ENCODE measurements at places on chromosomes 5 and 9. TPM values are rescaled to one million over a fixed set of nuclear protein-coding genes. Genes with fewer than 3 reads are reported as not detected.

The ISOC1 gene
- 24.1 TPM for total RNA-seq

GRCh38 chr5:1429066-1429465 is 16.2 kb downstream of the SLC6A3 start:
- DNase-seq: no peak

DNA sequence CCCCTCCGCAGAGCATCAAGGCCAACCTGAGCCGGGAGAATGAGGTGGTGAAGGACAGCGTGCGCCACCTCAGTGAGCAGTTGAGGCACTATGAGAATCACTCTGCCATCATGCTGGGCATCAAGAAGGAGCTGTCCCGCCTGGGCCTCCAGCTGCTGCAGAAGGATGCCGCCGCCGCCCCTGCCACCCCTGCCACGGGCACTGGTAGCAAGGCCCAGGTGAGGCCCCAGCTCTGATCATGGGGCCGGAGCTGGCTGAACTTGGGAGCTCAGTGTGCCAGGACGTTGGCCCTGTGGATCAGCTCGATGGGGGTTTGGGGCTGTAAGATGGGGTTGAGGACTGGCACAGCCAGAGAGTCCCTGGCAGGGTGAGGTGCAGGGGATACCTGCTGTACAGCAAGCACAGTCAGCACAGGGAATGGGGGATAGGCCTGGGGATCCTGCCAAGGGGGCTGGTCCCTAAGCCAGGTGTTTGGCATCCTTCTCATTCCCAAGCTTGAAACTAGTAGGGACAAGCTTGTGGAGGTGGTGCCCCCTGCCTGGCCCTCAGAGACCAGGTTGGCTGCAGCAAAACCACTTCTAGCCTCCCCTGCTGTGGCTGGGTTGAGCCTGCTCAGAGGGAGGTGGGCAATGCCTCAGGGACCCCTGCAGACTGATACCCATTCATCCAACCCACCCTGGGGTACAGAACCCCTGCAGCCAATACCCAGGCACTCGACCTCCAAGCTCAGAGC is 22.5 kb downstream of the OLFML2A start:
- no peak for DNase-seq

DNA sequence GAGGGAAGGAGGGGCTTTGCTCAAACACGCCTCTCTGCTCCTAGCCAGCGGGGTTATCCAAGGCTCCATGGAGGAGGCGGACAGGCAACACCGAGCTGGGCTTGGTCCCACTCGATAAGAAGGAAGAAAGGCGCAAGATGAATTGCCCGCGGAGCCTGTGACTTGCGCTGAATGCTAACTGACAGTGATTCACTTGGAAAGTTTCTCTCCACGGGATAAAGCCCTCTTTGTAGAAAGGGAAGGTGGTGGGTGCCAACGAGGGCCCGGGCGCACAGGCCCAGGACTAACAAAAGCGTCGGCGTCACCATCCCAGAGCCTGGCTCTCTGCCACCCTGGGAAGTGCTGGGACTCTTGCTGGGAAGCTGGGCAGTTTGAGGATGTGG is 76.0 kb downstream of the VAV2 start:
- no peak for DNase-seq

GRCh38 chr5:90638878-90639277 is 80.3 kb downstream of the ADGRV1 start:
- no peak for DNase-seq

Measured in activated CD8-positive, alpha-beta T cell treated with anti-CD3 and anti-CD28 coated beads for 36 hours (primary cell).